CD4-positive, alpha-beta T cell treated with Interleukin-4 for 4 hours (primary cell): ENCODE measurements at places on chromosomes 12 and 14.
A peak's percentile ranks its signal among the peaks of the same experiment; 100 is the strongest.

DNA sequence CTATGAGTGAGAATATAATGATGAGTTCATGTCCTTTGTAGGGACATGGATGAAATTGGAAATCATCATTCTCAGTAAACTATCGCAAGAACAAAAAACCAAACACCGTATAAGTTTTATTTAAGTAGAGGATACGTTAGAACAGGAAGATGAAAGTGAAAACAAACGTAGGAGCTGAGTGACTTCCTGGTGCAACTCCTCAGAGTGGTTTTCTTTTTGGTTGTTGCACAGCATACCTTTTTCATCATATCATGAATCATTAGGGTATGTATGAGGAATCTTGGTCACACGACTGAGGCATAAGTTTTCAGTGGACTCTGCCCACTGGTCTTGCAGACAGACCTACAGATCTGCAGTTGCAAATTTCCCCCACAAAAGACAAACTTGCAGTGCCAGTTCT lies 199.0 kb downstream of the LRFN5 start:
- DNase-seq = no peak

DNA sequence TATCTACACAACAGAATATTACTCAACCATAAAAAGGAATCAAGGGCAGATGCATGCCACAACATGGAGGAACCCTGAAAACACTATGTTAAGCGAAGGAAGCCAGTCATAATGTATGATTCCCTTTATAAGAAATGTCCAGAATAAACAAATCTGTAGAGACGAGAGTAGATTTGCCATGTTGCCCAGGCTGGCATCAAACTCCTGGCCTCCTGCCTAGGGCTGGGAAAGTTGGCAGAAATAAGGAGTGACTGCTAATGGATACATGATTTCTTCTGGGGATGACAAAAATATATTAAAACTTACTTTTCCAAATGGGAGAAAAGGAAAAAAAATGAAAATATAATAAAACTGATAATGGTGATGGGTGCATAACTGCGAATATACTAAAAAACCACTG lies 10.9 kb downstream of the CLIP1 start:
- no peak for DNase-seq

DNA sequence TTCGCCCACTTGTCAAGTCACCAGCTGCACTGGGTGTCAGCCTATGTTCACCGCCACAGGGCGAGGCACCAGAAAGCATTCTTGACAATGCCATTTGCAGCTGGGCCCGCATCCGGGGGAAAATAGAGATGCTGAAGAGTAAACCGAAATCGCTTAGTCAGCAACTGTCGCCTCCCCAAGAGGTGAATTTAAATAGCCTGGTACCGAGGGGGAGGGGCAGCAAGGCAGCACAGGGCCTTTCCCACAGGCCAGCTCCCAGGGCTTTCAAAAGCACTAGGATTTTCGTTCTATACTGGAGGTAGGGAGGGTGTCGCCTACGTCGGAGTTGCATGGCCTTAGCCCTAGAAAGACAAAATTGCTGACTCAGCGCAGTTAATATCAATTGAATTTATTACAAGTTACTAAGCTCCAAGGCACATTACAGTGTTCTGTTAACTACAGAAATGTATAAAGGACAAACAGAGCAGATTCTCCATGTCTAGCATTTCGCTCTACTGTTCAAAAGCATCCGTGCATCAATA lies 4.3 kb downstream of the IRF2BPL start:
- DNase-seq = peak; percentile 79

DNA sequence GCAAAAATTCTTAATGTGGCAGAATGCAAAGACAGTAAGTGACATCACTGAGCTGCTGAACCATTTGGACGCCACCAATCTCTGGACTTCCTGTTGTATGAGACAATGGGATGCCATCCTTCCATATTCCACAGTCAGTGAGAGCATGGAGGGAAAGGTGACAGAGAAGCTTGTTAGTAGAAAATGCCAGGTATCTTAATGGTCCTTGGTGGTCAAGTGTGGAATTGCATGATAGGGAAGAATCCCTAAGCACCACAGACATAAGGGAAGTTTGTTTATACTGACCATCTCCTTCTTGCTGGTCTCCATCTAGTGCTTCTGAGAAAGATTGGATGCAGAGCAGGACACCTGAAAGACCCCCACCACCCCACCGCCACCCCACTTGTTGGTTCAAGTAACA lies 1410.0 kb upstream of the TMEM132C start:
- DNase-seq = no peak

- DNase-seq = no peak
These were observed 46.3 kb downstream of the NTS start for GRCh38 chr12:85920324-85920947.

GRCh38 chr14:95024380-95024779 lies 132.9 kb downstream of the DICER1 start:
- DNase-seq = no peak

- no peak for DNase-seq
These were observed 9.2 kb upstream of the CCDC196 start for GRCh38 chr14:66476964-66477363.

DNA sequence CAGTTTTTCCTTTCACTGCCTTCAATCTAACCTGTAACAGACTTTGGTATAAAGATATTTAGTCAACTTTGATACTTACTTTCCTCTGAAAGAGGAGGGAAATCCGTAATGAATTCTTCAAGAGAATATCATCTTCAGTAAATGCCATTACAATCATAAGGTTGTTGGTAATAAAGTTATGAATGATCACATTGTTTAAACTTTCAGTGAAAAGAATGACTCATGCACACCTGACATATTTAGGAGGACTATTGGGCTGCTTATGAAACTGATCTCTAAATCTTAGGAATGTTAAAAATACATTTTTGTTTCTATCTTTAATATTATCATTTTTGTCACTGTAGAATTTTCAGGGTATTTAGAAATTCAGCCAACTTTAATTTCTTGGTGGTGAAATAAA lies 474.7 kb downstream of the SLC16A7 start:
- no peak for DNase-seq

DNA sequence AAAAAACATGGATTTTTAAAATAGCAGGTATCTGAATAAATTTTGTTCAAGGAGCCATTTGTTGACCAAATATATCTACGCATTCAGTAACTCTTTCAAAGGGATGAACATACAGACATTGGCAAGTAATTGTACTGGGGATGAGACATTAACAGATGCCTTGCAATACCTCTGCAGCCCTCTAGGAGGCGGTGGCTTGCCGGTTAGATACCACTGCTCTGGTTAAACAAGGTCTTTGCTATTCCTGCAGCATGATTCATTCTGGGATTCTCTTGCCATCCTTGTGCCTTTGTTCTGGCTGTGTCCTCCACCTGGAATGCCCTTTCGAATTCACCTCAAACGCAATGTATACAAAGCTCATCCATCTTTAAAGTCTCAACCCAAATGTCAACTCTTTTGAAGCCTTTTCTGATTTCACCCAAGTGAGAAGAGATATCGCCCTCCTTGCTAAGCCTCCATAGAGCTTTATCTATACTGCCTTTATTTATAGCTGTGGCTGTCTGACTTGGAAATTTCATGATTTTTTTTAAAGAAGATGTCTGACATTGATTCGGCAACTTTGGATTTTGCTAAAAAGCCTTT lies 131.0 kb upstream of the SRRM4 start:
- DNase-seq = no peak

GRCh38 chr12:1305063-1305434 lies 289.3 kb downstream of the FBXL14 start:
- no peak for DNase-seq

GRCh38 chr12:104321949-104322348 lies 18.4 kb downstream of the EID3 start:
- no peak for DNase-seq

GRCh38 chr14:90911121-90911520 lies 94.9 kb upstream of the TTC7B start:
- no peak for DNase-seq

DNA sequence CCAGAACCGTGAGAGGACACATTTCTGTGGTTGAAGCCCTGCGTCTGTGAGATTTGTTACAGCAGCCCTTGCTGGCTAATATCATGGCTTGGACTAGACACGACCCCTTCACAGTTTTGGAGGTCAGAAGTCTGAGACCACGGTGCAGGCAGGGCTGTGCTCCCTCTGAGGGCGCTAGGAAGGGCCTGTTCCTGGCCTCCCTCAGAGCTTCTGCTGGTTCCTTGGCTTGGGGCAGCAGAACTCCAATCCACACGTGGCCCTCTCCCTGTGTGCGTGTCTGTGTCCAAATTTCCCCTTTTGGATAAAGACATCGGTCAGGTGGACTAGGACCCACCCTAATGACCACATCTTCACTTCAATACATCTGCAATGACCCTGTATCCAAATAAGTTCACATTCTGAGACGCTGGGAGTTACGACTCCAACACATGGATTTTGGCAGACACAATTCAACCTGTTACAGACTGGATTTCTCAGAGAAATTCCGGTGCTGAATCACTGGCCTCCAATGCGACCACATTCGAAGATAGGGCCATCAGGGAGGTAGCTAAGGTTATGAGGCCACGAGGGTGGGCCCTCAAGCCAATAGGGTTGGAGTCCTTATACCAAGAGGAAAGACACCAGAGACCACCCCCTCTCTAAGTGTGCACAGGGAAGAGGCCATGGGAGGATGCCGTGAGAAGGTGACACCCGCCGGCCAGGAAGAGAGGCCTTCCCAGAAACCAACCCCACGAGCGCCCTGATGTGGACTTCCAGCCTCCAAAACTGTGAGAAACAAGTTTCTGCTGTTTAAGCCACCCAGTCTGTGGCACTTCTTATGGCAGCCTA lies 43.6 kb upstream of the PPP2R5C start:
- no peak for DNase-seq

GRCh38 chr14:96631030-96631429 lies 128.8 kb downstream of the PAPOLA start:
- no peak for DNase-seq

GRCh38 chr14:59482541-59483331 lies 1.5 kb downstream of the L3HYPDH start:
- DNase-seq = no peak

GRCh38 chr14:105201925-105202513 lies 20.9 kb upstream of the NUDT14 start:
- DNase-seq = no peak

GRCh38 chr14:71398450-71398849 lies 491.2 kb downstream of the PCNX1 start:
- DNase-seq = no peak

DNA sequence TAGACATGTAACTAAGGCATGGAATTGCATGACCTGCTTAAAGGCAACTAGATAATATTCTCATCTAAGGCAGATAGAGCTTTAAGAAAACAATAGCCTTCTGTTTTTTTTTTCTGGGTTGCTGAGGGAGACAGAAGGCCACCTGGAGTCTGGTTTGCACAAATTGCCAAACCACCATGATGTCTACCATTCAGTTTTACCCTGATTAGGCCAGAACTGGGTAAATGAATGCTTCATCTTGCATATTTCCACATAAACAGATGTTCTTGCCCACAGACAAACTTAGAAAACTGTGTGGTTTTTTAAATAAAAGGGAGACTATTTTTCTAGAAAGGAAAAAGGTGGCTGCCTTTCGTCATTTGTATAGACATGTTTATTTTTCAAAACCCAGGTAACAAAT lies 278.7 kb upstream of the PRICKLE1 start:
- no peak for DNase-seq

GRCh38 chr14:93688239-93688666 lies 100.0 kb downstream of the PRIMA1 start:
- DNase-seq = no peak

DNA sequence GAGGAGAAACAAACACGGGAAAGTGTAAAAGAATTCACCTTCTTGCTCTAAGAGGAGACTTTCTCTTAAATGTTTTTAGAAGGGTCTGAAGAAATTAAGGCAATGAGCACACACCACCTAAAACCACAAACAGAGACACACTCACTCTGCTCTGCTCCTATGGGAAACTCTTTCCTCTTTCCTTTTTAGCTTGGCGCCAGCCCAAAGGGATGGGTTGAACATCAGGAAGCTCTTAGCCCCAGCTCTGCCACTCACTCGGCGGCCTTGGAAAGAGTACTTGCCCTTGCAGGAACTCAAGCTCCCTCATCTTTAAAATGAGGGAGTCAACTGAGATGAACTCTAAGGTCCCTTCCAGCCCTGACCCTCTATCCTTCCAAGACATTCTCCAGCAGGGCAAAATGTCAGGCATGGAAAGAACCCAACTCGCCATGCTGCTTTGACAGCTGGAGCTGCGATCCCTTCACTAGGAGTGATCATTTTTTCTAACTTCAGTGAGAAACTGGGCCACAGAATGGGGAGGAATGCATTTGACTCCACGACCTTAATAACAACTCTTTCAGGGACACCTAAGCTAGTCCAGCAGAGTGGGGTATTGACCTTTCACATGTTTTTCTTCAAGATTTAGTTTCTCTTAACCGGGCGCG lies 980 bp upstream of the RNASE8 start:
- no peak for DNase-seq

GRCh38 chr12:90484094-90484493 lies 470.9 kb downstream of the CCER1 start:
- no peak for DNase-seq

DNA sequence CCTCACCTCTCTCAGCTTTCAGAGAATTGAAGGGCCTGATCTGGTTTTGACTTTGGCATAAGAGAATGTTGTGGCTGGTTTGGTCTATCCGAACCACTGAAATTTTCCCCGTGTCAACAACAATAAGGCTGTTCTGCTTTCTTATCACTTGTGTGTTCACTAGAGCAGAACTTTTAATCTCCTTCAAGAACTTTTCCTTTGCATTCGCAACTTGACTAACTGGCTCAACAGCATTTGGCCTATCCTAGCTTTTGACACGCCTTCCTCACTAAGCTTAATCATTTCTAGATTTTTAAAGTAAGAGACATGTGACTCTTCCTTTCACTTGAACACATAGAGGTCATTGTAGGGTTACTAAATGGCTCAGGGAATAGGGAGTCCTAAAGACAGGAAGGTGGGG lies 25.9 kb upstream of the EDDM3A start:
- no peak for DNase-seq

- DNase-seq = no peak
These were observed 14.4 kb downstream of the HHIPL1 start for GRCh38 chr14:99659333-99659741.

GRCh38 chr12:64105026-64105425 lies 117.1 kb downstream of the KICS2 start:
- no peak for DNase-seq

DNA sequence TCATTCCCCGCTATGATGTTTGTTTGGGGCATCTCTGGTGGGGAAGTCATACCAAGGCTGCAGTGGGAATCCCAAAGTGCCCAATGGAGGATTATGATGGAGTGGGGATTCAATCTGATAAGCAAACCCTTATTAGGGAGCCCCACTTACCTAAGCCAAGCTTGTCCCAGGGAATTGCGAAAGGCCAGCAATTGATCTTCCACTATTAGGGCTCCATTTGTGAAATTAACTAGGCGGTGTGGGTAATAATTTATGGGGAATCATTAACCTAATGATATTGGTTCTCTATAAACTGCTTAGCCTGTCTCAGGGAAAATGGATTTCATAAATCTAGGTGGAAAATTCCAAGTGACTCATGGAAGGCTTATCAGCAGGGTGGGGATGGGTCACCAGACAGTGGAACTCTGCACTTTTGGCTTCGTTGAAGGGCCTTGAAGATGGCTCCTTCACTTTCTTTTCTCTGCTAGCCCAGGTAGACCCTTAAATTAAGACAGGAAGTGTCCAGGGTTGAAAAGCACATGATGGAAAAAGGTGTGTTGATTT lies 113.0 kb upstream of the WSCD2 start:
- no peak for DNase-seq

- DNase-seq = no peak
These were observed 61.5 kb upstream of the PTGR2 start for GRCh38 chr14:73789989-73790581.
